ENCODE measurements at places on chromosomes 13 and 19.
A peak's percentile ranks its signal among the peaks of the same experiment; 100 is the strongest.

GRCh38 chr13:102294407-102295018, 107.3 kb downstream of the FGF14 start:
- DNase-seq: no peak

DNA sequence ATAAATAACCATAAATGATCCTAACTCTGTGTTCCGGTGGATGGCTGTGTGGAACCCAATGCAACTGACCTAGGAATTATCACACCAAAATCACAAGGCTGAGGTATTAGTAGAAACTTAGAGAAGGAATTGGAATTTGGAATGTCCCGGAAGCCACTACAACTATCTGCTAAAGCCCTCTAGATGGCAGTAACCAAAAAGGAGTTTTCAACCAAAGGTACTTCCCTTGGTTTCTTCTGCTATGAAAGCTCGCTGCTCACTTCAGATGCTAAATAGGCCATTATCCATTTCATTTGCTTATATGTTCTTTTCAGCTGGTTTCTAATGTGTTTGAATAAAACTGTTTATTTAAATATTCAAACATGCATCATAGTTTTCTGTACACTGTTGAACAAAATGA, 1589.1 kb upstream of the SPRY2 start:
- no peak for DNase-seq

DNA sequence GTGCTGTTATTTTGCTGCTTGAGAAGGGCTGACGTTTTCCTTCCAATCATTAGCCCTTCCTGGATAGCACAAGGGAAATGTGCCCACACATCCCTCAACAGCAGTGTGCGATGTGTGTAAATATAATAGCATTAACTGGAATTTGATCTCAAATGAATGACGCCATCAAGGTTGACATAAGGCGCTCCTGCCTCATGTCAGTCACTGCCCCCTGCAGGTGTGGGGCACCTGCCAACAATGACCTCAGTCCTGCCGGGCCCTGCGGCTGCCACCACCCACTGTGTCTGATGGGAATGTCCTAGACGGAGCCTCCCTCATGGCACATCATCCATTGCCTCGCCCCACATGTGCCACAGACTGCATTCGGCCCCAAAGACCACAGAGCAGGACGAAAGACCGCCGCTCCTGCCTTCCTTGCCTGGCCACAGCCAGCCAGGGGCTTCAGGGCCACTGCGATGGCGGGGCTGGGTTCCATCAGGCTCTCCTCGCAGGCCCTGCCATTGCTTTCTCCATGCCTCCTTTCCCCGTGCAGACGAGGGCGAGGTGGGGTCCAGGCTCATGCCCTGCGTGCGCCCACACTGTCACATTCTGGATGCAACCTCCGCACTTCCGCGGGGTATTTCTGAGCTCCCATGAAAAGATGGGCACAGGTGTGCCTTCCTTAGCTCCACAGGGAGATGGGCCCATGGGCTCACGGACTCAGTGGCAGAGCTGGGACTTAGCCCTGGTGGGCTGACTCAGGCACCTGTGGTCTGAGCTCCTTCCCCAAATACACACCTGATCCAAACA, 146.7 kb downstream of the SOX1 start:
- DNase-seq: no peak

- peak; percentile 79 for DNase-seq
Observed at GRCh38 chr19:47436712-47437401, 17.5 kb upstream of the MEIS3 start.

DNA sequence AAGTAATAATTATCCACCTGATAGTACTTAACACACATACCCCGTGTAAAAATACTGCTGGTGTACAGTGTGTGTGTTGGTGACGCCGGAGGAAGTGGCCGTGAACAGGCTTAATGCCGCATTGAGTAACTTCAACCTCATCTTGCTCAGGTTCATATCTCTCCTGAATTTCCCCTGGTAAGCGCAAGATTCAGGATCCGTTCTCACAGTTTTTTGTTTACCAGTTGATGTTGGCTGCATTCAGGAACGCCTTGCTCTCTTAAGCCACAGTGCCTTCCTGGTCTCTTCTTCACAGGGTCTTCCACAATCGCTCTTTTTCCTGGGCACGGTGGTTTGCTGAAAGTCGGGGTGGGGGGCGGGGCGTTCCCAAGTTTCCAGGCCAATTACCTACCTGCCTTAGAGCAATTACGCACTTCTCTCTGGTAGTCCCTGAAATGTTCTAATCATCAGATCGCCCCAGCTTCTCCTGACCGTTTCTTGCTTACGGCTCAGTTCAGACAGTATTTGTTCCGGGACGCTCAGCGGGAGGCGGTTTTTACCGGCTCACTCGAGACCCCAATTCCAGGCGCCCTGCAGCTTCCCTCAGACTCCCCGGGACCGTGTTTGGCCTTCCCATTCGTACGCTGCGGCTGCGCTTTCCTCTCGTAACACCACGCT, 706 bp upstream of the DNAJC3 start:
- no peak for DNase-seq

DNA sequence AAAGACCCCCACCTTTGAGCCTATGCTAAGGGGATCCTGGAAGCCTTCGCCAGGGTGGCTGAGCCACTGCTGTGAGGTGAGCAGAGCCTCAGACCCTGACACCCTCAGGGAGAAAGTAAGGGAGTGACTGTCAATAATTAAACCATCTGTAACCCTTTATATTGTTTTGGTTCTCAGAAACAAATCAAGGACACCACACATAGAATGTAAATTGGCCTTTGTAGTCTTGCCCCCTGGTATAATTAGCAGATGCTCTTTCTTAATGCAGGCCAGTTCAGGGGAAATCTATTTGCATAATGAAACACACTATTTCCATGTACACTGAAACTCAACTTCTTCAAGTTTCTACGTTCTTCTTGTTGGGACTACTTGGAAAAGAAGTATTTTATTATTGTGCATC, 127.7 kb upstream of the EDNRB start:
- DNase-seq: no peak

DNA sequence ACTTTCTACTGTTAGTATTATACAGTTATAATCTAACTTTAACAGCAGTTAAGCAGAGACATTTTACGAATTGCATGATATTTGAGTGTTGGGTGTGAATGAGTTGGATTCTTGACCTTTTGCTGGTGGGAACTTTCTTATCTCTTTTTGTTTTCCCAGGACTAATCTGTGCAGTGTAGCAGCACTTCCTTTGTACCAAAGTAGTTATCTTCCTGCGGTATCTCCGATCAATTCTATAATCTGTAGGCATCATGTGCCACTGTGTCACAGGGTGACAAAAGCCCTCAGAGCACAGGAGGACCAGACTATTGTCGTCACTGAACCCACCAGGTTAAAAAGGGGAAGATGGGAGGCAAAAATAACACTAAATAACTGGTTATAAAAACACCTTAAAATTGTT, 823.5 kb downstream of the GPC5 start:
- no peak for DNase-seq

GRCh38 chr19:40815223-40815622, 16.2 kb downstream of the EGLN2 start:
- no peak for DNase-seq

- no peak for DNase-seq
Observed at GRCh38 chr13:109998037-109998436, 211.7 kb upstream of the IRS2 start.

- no peak for DNase-seq
Observed at GRCh38 chr19:49160450-49161189, 3.0 kb downstream of the TRPM4 start.

DNA sequence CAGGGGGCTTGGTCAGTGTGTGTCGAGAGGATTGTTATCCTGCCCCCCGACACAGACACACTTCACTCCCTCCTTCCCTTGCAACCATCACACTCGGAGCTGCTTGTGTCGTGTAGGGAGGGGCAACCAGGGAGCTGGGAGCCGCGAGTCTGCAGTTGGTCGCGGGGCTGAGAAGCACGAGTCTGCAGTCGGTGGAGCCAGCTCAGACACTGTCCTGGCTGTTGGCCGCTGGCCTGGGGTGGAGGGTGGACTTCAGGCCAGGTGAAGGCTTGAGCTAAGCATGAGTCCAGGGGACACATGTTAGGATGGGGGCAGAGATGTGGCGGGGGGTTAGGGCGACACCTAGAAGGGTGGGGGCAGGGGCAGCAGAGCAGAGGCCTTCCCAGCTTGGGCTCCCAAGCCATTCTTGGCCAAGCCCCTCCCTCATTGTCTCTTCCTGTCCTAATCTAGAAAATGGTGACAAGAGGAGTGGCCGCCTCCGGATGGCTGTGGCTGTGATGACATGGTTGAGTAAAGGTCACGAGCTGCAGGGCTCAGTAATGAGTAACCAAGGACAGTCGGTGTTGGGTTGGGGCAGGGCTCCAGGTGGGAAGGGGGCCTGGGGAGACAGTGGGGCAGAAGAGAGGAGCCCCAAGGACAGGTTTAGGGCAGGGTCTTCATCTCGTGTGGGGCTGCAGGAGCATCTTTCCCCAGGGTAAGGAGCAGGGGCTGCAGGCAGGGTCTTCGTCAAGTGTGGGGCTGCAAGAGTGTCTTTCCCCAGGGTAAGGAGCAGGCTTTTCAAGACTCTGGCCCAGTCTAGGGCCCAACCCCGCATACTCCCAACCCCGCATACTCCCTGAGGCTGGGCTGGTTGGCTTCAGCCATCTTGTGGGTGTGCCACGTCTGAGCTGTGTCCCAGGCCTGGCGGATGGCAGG, 8.6 kb downstream of the PPP5C start:
- DNase-seq: peak; percentile 26

DNA sequence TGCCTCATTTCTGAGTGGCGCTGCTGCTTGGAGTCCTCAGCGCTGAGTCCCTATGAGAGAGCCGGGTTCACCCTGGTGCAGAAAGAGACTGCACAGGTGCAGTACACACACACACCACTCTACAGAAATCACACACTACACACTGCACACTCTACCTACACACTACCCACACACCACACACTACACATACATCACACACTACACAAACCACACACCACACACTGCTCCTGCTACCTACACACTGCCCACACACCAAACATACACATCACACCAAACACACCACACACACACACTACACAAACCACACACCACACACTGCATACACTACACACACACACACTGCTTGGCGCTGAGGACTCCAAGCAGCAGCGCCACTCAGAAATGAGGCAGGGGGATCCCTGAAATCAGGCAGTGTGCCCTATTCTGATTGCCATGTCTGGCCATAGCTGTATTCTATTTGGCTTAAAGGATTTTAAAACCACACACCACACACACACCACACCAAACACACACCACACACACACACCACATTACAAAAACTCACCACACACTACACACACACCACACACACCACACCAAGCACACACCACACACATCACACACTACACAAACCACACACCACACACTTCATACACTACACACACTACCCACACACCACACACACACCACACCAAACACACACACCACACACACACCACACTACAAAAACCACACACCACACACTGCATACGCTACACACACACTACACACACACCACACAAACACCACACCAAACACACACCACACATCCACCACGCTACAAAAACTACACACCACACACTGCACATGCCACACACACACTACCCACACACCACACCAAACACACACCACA, 4.9 kb downstream of the MAG start:
- DNase-seq: no peak

GRCh38 chr13:27625839-27626238, 4.1 kb downstream of the POLR1D start:
- no peak for DNase-seq

DNA sequence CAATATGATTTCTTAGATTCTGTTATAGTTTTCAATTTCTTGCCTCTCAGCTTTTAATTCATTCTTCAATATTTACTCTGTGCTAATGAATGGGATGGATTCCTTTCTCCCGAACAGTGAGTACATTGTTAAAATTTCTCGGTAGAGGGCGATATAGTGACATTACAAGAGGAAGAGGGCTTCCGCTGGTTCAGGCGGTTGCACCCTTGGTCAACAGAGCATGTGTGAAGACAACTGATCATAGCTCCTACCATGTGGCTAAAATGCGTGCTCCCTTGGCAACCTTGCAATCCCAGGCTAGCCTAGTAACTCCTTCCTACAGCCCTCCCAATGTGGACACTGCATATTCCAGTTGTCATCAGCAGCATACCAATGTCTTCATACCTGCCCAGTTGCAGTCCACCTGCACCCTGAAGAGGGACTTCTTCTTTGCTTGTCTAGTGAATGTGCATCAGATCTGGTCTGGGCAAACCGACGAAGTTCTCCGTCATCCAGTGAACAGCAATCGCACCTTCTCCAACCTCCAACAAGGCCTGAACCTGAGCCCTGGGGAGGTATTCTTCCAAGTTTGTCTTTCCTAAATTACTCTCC, 653.0 kb upstream of the GPC6 start:
- DNase-seq: no peak

- no peak for DNase-seq
Observed at GRCh38 chr13:49810567-49811526, 18.4 kb upstream of the KPNA3 start.

DNA sequence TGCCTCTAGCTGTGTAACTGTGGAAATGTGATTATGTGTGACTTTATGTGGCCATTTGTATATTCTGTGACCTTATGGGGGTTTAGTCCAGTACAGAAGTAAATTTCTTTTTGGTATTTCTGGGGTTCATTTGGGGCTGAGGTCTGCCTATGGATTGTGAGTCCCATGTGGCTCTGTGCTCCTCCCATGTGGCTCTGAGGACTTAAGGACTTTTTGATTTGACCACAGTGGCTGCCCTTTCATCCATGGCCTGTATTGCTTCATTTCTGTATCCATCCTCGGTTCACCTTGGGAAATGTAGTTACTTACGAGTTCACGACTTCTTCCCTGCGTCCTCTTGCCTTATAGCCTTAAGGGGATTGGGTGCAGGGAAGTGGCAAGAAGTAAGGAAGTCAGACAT, 1.0 kb downstream of the ZNF420 start:
- DNase-seq: no peak

GRCh38 chr13:79519255-79519654, 38.3 kb downstream of the NDFIP2 start:
- no peak for DNase-seq

DNA sequence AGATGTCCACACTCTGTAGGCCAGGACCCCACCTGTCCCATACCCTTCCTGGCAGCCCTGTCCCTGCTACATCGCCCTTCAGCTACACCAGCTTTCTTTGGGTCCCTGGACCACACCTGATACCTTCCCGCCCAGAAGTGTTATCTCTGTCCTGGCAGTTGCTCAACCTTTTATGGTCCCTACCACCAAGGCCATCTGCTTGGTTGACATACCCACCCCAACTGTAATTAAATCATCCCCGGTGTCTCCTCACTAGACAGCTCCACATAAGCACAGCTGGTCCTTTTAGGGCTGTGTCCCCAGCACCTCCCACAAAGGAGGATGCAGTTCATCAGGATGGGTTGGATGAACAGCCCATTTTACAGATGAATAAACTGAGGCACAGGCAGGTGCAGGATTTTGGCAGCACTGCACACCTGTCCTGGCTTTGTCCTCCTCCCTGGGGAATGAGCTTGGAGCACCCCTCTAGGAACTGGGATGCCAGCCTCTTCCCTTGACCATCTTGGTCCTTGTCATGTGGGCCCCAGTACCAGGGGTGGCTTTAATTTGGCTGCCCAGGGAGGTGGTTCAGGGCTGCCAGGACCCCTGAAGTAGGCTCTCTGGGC, 12.9 kb downstream of the NACC1 start:
- DNase-seq: no peak

Data from stimulated activated CD4-positive, alpha-beta T cell treated with anti-CD3 and anti-CD28 coated beads, TNF-alpha, amount 100 ng/mL, for 24 hours (primary cell).